ENCODE measurements at places on chromosomes 6 and 20.

GRCh38 chr6:31907158-31907813, 5.4 kb upstream of the ZBTB12 start:
- DNase-seq: no peak

DNA sequence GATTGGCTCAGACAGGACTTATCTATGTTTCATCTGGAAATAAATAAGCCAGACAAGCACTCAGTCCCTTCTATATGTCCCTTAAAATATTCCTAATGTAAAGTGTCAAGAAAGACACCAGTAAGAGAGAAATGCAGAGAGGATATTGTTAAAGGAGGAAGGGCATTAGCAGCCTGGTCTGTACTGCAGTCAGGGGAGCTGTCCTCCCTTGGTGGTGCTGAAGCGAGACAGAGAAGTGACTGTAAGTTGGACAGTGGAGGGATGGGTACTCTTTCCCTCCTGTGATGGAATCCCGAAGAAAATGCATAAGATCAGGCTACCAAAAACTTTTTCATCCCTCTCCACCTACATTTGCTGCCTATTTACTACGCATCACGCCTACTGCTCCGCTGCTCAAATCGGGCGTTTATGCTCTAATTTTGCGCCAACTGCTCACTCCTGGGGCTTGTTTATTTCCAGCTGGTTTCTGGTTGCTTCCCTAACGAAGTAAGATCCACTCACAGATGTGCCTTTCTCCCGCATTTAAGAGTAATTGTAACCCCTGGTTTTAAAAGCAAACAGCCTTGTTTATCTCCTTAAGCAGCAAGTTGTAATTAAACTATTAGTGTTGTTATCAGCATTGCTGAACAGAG, 35.2 kb downstream of the PHACTR1 start:
- DNase-seq: peak; percentile 25

GRCh38 chr6:65161661-65162060, 545.4 kb downstream of the EYS start:
- DNase-seq: no peak

- DNase-seq: no peak
Measured at GRCh38 chr6:63731930-63732329, 96.3 kb downstream of the PHF3 start.

DNA sequence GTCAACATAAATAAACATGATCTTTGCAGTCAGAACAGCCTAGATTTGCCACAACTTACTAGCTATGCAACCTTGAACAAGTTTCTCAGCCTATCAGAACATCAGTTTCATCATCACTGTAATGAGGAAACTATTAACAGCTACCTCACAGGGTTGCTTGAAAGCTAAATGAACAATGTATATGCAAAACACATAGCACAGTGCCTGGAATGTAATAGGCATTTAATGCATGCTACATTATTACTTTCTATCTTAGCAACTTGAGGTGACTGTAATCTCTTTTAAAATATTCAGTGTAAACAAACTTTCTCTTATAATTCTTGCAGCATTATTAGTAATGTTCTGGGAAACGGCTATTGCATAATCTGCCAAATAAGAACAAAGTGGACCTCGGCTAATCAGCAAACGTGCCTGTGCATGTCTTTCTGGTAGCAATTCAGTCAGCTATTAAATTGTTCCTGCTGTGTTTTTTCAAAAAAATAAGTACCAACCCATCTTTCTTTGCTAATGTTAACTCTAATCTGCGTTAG, 61.5 kb downstream of the SYNE1 start:
- no peak for DNase-seq

DNA sequence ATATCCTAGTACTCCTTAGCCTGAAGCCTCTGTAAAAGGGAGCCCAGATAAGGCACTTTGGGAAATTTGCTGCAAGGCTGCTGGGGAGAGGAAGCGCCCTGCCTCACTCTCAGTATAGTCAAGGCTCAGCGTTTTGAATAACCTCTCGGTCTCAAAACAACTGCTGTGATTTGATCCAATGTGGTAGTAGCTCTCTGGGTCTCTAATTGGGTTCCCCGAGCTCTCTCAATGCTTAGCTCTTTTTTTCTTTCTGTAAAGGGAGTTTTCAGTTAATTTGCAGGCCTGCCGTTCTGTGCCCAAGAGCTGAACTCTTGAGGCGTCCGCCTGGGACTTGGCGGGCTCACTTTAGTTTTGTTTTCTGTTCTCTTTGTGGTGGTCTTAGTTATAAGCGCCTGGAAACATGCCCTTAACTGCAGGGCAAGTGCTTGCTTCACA, 41.2 kb downstream of the ZHX3 start:
- no peak for DNase-seq

GRCh38 chr6:70286905-70287304, 16.0 kb downstream of the COL9A1 start:
- no peak for DNase-seq

All from GM12891 (cell line).